Gastroesophageal sphincter (tissue), 4 donors: ENCODE measurements at places on chromosomes 4 and X. TPM values are rescaled to one million over a fixed set of nuclear protein-coding genes. Genes with fewer than 3 reads are reported as not detected.

The S100P gene
- total RNA-seq, result not detected

The GAGE2A gene
- total RNA-seq, result not detected

The TCEAL2 gene
- total RNA-seq, result 36.1 TPM

The SMPX gene
- 30.2 TPM for total RNA-seq

The IGFBP7 gene
- 812 TPM for total RNA-seq

The SPOCK3 gene
- total RNA-seq, result 4.7 TPM

The F8A3 gene
- 12.4 TPM for total RNA-seq
